GDM1 (cell line): ENCODE measurements at places on chromosomes 1 and 21.

- DNase-seq, result no peak
Measured at GRCh38 chr1:151145304-151146071, 943 bp downstream of the SEMA6C start.

DNA sequence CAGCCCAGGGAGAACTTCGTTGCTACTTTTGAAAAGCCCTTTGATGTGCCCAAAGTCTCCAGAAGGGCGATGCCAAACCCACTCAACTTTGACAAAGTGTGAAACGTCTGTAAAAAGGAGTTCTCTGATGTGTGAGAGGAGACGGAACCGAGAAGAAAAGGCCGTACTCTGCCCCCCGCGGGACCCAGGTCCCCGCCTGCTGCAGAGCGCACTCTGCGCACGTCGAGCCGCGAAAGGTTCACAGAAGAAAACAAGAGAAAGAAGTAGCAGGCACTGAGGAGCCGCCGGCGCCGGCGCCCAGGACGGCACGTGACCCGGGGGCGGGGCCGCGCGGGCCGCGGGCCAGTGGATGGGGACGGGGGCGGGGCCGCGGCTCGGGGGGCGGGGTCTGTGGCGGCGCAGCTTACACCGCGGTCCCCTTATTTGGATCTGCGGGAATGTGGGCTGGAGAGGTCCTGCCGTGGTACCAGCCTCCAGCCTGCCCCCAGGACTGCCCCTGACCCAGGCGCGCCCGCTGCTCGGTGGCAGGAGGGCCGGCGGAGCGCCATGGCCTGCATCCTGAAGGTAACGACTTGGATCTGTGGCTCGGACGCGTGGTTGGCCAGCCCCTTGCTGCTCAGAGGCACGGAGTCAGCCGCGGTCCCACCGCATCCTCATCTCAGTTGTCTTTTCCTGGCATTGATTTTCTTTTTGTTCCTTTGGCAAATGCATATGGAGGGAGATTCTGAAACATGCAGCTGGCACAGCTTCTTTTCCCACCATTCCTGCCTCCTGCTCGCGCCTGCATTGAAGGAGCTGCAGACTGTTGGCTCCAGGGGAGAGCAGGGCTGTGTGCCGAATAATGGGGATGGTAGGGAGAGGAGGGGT lies at the start of gene ST6GALNAC3:
TSS of gene ST6GALNAC3 (plus strand) at position 426 of the 867 bp plus-strand sequence.
- DNase-seq, result no peak

DNA sequence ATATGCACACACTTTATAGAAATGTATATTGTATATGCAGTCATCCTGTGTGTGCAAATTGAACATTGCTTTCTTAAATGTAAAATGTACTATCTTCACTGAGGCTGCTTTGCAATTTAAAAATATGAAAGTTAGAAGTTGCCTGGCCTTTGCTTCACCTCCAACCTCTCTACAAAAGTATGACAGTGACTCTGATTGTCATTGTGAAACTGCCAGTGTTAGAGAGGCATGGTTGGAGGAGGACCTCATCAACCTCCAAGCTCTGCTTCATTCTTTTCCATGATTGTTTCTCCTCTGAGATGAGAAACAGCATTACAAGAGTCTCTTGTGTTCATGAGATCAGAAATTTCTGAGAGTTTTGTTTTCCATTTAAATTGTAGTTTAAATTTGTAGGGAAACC lies 185.5 kb downstream of the ZC3H11B start:
- no peak for DNase-seq

- no peak for DNase-seq
Measured at GRCh38 chr1:92096317-92096716, 16.2 kb downstream of the BTBD8 start.
